ENCODE measurements at places on chromosomes 5 and 9.

GRCh38 chr9:69171049-69171448, 3.0 kb upstream of the TJP2 start:
- peaks cover 34% of the 10 kb centered on the region for H3K27me3 ChIP-seq
- peaks cover 3% of the 10 kb centered on the region for H3K36me3 ChIP-seq
- peaks cover 33% of the 10 kb centered on the region for H3K4me1 ChIP-seq
- no peak overlapping the region for H3K27ac ChIP-seq

DNA sequence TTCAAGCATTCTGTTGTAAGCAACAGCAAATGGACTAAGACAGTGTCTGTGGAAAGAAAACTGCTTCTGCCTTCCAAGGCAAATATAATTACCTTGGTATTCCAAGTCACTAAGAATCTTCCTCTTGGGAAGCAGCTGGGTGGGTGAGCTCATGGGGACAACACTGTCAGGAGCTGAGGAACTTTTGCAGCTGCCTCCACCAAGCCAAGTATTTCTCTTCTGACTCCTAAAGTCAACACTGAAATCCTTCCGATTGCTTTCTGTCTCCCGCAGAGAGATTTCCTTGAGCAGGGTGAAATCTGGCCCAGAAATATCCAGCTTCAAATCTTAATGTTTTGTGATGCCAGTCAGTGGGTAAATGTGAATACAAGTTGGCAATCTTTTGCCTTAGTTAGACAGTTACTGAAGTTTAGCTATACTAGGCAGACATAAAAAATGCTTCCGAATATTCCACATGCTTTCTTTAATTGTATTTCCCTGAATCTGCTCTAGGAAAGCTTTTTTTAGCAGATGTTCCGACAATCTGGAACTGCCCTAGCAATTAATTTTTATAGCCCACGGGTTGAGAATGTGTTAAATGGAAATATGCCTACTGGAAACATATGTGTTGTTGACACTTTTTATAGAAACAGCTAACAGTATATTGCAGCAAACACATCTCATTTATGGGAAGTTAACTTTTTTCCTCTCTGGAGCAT, 369.9 kb upstream of the DAB2 start:
- no peaks in the 10 kb centered on the region for H3K4me1 ChIP-seq
- no peak overlapping the region for H3K4me3 ChIP-seq
- no peak overlapping the region for H3K27ac ChIP-seq
- DNase-seq, result no peak

- no peaks in the 10 kb centered on the region for H3K36me3 ChIP-seq
- no peak for DNase-seq
- H3K27ac ChIP-seq, result no peak overlapping the region
- no peaks in the 10 kb centered on the region for H3K4me1 ChIP-seq
- no peak overlapping the region for H3K4me3 ChIP-seq
- peaks cover 18% of the 10 kb centered on the region for H3K27me3 ChIP-seq
Observed at GRCh38 chr9:134960701-134961181, 43.0 kb upstream of the FCN1 start.

DNA sequence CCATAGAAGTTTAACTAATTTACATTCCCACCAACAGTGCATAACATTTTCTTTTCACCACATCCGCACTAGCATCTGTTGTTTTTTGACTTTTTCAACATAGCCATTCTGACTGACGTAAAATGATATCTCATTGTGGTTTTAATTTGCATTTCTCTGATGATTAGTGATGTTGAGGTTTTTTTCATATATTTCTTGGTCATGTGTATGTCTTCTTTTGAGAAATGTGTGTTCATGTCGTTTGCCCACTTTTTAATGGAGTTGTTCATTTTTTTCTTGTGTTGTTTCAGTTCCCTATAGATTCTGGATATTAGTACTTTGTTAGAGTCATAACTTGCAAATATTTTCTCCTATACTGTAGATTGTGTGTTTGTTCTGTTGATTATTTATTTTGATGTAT, 163.4 kb downstream of the FER start:
- peaks cover 3% of the 10 kb centered on the region for H3K36me3 ChIP-seq
- no peak for DNase-seq
- H3K4me1 ChIP-seq, result no peaks in the 10 kb centered on the region
- H3K27ac ChIP-seq, result no peak overlapping the region
- no peaks in the 10 kb centered on the region for H3K27me3 ChIP-seq

DNA sequence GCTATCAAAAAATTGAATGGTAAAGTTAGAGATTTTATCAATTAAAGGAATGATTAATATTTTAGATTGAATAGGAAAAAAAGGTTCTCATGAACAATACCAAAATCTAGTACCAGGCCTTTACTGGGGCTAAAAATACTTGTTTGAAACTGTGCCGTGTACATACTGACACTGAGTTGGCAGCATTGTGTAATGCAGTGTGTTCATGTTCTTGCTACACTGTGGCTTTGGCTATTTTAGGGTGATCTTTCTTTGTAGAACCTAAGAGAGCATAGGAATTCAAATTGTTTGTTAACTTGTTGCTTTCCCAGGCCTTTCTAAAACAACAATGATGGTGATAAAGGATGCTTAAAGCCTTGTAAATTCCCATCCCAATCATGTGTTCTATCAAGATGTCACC, 80.9 kb downstream of the KIF4B start:
- DNase-seq, result no peak
- no peak overlapping the region for H3K4me3 ChIP-seq
- no peak overlapping the region for H3K27ac ChIP-seq
- peaks cover 45% of the 10 kb centered on the region for H3K27me3 ChIP-seq
- H3K36me3 ChIP-seq, result no peaks in the 10 kb centered on the region

DNA sequence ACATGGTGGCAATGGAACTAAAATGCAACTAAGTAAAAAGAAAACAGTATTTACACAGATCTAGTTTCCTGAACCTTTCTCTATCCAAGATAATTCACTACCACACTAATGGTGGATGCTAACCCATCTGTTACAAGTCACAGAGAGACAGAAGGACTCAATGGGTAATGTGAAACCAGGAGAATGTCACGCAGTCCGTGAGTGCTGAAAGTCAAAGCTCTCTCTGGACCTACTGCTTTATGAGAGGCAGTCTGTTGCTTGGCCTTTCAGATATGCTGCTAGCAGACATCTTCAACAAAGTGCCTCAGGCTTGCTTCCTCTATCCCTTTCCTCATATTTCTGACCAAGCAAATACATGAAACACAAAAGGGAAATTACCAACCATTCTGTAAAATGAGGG, 69.0 kb upstream of the GLRX start:
- no peak for DNase-seq
- no peak overlapping the region for H3K27ac ChIP-seq
- no peak overlapping the region for H3K4me3 ChIP-seq
- peaks cover 9% of the 10 kb centered on the region for H3K36me3 ChIP-seq

DNA sequence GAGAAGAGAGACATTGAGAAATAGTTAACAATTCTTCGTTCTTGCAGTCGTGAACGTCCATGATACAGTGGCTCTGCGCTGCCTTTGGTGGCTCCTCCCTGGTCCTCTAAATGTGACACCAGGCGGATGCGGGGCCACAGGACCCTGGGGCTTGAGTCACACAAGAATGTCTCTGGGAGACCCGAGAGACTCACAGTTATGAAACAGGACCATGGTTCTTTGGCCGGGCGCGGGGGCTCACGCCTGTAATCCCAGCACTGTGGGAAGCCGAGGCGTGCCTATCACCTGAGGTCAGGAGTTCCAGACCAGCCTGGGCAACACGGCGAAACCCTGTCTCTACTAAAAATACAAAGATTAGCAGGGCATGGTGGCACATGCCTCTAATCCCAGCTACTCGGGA, 767 bp upstream of the ZDHHC11 start:
- H3K27ac ChIP-seq, result no peak overlapping the region
- H3K4me3 ChIP-seq, result no peak overlapping the region
- H3K36me3 ChIP-seq, result peaks cover 3% of the 10 kb centered on the region
- no peaks in the 10 kb centered on the region for H3K27me3 ChIP-seq
